Hepatocyte (in vitro differentiated cells): ENCODE measurements at places on chromosomes 13 and 19. TPM values are rescaled to one million over a fixed set of nuclear protein-coding genes. Genes with fewer than 3 reads are reported as not detected.

SPART gene
- 96.4 and 107 TPM in 2 replicates for total RNA-seq

WDR62 gene
- total RNA-seq, result 1.8 and 2.1 TPM in 2 replicates

RDH8 gene
- not detected in 2 replicates for total RNA-seq

PSG7 gene
- not detected in 2 replicates for total RNA-seq

CYP2A7 gene
- total RNA-seq, result not detected in 2 replicates

ZNF799 gene
- total RNA-seq, result 4.9 and 7.1 TPM in 2 replicates

SCEL gene
- total RNA-seq, result 3.3 and 5.4 TPM in 2 replicates

KIR3DL2 gene
- total RNA-seq, result not detected in 2 replicates

MATK gene
- not detected in 2 replicates for total RNA-seq

RUBCNL gene
- 0.24 and 1.0 TPM in 2 replicates for total RNA-seq

SMIM24 gene
- total RNA-seq, result 81.2 and 85.5 TPM in 2 replicates

KLF5 gene
- total RNA-seq, result 95.8 and 99.9 TPM in 2 replicates

DNA sequence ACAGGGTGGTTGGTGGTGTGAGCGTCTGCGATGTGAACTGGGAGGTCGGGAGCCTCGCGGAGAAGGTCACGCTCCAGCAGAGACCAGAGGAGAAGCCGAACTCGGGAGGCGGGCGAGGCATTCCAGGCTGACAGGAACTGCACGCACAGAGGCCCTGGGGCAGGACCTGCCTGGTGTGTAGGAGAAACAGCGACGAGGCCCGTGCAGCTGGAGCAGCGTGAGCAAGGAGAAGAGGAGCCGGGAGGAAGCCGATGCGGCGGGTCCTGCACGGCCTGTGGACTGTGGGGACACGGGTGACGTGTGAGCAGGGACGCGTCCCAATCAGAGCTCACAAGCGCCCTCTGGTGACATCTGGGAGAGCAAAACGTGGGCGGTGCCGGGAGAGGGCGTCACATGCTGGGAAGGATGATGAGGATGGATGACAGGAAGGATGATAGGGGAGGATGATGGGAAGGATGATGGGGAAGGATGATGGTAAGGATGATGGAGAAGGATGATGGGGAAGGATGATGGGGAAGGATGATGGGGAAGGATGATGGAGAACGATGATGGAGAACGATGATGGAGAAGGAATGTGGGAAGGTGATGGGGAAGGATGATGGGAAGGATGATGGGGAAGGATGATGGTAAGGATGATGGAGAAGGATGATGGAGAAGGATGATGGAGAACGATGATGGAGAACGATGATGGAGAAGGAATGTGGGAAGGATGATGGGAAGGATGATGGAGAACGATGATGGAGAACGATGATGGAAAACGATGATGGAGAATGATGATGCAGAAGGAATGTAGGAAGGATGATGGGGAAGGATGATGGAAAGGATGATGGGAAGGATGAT, 16.1 kb upstream of the MADCAM1 start:
- peak; percentile 86 for DNase-seq

DNA sequence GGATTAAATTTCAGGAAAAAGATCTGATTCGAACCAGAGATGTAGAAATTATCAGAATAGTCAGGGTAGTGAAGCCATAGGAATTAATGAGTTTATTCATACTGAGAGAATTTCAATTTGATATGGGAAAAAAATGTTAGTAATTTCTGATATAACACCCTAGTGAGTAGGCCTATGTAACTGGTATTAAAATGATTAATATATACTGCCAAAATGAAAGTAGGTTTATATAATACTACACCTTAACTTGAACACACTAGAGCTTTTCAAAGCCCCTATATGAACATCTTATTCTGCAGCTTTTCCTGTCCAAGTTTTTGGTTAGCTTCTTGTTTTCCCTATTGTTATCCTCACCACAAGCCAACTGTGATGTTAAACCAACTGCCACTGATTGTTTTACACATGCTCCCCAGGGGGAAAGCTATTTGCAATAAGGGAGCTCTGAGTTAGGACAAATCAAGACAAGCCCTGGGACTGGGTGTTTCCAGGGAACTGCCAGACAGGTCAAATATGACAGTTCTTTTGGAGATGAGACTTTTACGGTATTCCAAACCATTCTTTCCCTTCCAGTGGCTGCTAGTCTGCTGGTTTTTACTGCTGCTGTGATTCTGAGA, 45.3 kb downstream of the FNDC3A start:
- no peak for DNase-seq

DNA sequence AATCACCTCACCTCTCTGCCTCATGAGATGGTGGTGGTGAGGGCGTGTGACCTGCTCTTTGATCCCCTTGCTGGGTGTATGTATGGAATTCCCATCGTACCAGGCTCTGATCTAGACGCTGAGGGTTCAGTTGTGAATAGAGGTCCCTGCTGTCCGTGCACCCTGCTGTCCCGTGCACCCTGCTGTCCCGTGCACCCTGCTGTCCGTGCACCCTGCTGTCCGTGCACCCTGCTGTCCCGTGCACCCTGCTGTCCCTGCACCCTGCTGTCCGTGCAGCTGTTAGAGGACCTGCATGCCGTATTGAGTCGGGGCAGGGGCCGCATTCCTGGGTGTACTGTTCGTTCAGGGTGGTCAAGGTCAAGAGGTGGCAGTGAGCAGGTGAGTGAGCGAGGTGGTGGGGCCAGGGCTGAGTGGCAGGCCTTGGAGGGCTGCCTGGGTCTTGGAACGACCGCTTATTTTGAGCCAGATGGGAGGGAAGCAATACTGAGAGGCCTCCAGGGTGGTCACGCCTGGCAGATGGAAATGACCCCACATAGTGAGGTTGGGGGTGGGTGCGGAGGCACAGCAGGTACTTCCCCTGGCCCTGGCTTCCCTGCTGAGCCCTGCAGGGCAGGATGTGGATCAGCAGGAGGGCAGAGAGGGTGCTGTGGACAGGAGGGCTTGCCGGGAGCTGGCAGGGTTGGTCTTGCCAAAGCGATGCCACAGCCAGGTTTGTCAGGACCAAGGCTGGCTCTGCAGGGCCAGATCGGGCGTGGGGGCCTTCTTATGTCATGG, 4.6 kb upstream of the EPN1 start:
- DNase-seq, result no peak

- peak; percentile 33 for DNase-seq
These were observed 26.8 kb upstream of the STARD13 start for GRCh38 chr13:33312150-33312860.

DNA sequence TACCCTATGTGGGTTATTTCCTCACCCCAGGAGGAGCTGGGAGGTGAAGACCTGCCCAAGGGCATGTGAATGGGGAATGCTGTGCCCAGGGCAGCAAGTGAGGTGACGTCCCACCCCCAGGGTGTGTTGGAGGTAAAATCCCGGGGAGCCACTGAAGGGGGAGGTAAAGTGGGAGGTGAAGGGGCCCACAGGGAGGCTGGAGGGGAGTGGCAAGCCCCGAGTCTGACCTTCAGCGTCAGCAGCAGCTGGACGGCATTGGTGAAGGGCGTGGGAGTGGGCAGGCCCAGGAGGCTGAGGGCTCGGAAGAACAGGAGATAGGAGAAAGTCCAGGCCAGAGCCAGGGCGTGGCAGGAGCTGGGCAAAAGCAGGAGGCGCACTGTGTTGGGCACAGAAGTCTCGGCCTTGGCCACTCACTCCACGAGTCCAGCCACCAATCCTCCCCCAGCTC, 2.4 kb downstream of the MBOAT7 start:
- DNase-seq, result peak; percentile 74

DNA sequence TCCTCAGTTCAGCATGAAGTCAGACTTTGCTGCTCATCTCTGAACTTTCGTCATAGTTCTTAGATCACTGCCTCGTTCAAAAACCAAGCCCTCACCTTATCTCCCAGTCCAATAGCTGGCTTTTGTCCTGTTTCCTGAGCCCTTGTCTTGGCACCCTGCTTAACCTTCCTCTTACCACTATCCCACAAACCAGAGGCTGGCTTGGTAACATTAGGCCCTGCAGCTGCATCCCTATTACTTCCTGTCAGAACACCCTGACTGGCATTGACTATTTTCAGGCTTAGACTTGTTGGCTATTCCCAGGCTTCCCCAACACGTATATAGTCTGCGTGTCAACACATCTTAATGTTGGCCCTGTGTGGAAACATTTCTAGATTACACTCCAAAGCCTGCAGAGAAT, 172.4 kb downstream of the VWA8 start:
- no peak for DNase-seq

DNA sequence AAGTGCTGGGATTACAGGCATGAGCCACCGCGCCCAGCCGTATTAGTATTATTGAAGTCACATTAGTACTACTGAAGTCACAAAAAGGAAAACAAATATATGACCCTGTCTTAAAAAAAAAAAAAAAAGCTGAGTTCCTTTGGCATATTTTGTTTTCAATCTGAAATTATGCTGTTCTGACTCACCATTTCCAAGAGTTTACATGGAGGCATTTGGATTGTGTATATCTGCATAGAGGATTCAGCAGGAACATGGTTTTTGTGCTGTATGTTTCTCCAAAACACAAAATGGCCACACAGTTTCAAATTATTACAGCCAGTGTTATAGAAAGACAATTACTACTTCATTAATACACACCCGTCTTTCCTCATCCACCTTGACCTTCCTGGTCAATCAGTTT, 103.5 kb upstream of the TSC22D1 start:
- no peak for DNase-seq

- DNase-seq, result no peak
These were observed 81.4 kb downstream of the KCTD12 start for GRCh38 chr13:76804801-76805200.

DNA sequence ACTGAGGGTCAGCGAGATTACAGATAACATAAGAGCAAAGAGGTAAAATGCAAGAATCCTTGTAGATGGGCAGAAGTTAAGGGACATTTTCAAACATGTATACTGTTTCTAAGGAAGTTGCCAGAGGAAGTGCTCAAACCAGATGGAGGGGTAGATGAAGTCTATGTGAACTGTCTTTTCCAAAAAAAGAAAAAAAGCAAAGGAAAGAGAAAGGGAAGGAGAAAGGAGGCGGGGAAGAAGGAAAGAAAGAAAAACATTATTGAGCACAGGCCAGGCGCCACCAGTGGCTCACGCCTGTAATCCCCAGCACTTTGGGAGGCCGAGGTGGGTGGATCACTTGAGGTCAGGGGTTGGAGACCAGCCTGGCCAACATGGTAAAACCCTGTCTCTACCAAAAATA, 5.3 kb downstream of the DMAC2 start:
- no peak for DNase-seq

DNA sequence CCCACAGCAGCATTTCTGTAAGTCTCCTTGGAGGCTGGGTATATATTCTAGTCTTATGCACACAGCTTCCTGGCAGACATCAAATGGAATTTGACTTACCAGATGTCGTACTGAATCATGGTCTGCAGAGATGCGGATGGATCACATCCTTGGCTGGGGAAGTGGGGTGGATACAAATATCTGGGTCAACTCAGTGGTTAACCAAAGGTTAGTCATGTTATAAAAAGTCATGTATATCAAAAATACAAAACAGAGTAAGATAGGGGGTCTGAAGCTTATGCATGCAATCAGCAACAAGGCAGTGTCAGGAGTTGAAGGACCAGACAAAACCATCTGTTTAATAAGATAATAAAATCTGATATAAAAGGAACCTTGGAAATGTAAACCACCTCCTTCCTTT, 61.9 kb downstream of the WASF3 start:
- DNase-seq, result no peak

DNA sequence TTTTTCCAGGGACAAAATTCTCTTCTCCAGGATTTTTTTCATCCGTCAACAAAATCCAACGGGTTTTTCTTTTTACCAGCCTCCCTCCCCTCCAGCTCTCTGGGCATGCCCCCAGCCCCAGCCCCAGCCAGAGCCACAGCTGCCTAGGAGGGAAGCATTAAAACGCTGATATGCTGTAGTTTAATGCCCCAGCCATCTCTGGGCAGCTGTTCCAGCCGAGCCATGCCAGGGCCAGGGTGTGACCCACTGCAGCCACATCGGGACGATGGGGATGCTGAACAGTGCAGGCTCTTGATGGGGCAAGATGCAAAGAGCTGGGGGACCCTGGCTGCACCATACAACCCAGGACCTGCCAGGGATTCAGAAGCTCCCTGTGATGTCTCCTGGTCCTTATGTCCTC, 32.1 kb downstream of the TSHZ3 start:
- DNase-seq, result no peak

GRCh38 chr19:30029721-30030510, 87.9 kb downstream of the URI1 start:
- no peak for DNase-seq

DNA sequence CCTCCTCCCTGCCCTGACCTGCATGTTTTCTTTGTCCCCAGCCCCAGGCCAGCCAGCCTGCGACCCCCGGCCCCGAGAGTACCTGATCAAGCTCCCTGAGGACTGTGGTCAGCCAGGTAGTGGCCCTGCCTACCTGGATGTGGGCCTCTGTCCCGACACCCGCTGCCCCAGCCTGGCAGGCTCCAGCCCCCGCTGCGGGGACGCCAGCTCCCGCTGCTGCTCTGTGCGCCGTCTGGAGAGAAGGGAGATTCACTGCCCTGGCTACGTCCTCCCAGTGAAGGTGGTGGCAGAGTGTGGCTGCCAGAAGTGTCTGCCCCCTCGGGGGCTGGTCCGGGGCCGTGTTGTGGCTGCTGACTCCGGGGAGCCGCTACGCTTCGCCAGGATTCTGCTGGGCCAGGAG, 5.6 kb downstream of the CILP2 start:
- no peak for DNase-seq

DNA sequence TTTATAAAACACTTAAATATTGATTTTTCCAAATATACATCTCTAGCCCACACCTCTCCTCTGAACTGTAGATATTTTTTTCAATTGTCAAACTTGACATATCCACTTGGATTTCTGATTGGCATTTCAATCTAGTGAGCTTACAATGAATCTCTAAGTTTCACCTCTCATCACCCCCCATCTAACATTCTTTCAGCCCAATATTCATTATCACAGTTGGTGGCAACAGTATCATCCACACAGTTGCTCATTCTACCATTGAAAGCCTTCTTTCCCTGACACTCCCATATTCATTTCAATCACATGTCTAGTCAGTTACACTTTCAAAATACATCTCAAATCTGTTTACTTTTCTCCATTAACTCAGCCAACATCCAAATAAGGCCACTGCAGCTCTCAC, 385.2 kb downstream of the PCDH20 start:
- DNase-seq, result no peak

GRCh38 chr19:18762125-18763023, 28.7 kb downstream of the COMP start:
- peak; percentile 79 for DNase-seq

- DNase-seq, result no peak
These were observed 7.3 kb downstream of the LRP3 start for GRCh38 chr19:33201473-33201872.

DNA sequence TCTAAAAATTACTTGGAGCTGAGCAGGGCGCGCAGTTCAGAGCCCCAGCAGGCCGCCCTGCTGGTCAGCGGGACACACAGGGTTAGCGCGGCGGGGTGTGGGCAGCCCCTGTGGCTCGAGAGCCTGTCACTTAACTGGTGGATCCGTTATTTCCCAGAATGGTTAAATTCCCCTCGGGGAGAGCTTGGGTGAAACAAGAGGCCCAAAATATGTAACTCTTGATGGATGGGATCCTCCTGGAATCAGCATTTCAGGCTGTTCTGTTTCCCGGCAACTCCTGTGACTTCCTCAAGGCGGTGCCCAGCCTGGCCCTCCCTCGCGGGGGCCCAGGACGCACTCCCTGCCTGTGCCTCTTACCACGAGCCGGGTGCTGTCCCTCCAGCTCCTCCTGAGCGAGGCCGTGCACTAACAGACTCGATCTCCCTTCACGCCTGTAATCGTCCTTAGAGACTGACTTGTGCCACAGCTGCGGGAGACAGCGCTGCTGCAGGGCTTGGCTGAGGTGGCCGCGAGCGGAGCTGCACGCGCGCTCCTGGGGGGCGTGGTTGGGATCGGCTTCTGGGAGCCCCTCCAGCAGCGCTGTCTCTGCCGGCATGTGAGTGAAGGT, 9.7 kb downstream of the PTBP1 start:
- no peak for DNase-seq

- DNase-seq, result peak; percentile 20
These were observed 465.1 kb upstream of the SLC10A2 start for GRCh38 chr13:103531278-103531677.

GRCh38 chr19:55283548-55284377, at the start of gene BRSK1:
Gene BRSK1 (plus strand): TSS chr19:55283997. CDS start chr19:55284443, 446 bp downstream.
- peak; percentile 81 for DNase-seq
